ENCODE measurements at places on chromosomes 11 and 22.

- DNase-seq: no peak
These were observed 107.0 kb downstream of the ATG16L2 start for GRCh38 chr11:72921028-72921716.

DNA sequence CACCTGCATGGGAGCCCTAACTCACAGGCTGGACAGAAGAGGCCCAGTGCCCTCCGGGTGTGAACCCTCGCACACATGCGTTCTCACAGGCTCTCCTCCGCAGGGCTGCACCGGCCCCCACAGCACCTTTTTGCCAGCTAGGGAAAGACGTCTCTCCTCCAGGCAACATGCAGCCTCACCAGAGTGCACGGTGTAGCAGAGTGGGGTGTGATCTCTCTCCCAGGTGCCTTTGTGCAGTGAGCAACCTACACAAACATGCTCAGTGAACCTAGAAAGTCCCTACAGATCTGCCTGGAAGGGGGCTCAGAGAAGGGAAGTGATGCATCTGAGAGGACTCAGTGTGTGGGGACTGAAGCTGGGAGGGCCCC is 3.7 kb upstream of the CARNS1 start:
- no peak for DNase-seq

DNA sequence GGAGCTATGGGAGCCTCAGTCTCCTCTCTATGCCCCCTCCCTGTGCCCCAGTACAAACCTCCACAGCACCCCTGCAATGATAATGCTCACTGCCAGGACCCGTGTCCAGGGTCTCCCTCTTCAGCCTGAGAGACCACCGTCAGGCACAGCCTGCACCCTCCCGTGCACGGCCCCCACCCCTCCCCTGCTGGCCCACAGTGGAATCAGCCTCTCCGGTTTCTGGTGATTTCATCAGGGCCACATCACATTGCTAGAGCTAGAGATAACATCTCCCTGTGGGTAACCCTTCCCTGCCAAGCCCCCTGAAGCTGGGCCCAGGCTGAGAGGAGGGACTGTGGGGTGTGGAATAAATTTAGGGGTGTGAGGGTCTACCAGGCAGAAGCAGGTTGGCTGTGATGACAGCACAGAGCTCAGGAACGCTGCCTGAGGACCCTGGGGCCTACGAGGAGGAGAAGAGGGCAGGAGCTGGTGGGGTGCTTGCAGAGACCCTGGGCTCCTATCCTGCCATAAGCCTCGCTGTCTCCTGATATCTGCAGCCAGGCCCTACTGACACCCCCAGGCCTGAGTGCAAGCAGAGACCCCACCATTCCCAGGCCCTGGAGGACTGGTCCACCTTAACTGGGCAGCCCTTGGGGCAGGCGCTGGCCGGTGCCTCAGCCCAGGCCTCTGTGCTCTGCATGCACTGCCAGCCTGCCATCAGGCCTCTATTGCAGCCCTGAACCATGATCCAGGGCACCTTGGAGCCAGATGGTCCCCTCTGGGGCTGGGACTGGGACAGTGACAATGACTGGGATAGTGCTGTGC is at the start of gene KLHDC7B:
Gene KLHDC7B, plus strand, starts transcription at position 378 of the 804 bp plus-strand sequence. Its CDS starts 345 bp downstream, at position 723.
- DNase-seq: no peak

DNA sequence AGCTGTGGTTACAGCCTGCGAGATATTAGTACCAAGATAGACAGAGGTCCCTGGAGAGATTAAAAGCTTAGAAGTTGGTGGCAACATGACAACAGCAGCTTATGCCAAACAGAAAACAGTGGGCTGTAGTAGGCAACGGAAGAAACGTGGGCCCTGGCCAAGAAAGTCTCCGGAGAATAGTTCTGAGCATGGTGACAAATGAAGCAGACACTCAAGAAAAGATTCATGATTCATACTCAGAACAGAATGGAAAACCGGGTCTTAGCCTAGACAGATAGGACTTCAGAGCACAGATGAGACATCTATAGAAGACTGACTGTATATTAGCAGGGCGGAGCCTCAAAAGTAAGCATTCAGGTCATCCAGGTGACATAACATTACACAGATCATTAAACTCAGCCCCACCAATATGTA is 727.4 kb downstream of the ETS1 start:
- DNase-seq: no peak

DNA sequence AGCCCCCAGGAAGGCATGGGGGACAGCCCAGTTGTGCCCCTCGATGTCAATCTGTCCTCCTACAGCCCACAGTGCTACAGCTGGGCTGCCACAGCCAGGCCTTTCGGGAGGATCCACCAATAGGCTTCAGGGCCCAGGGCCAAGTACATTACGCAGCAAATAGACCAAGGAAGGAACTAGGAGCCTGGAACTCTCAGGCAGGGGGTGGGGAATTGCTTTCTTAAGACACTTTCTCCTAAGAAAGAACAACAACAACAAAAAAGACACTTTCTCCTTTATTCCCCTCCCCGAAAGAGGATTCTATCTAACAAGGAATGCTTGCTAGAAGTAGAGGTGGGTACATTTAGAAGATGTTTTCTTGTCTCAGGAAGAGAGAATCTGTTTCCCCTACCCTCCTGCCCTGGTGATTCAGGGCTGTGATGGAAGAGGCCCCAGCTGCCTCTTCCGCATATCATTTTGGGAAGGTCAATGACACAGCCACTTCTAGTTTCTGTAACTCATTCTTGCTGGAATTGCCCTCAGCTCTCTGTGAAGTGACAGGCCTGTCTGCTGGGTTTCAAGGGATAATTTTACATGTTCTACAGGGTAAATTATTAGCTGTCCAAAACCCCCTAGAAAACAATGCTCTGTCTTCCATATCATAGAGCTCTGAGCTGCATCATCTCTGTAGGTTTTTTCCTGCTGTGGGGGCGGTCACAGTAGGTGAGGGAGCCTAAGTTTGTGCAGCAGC is 6.0 kb upstream of the MALAT1 start:
- DNase-seq: peak; percentile 95

DNA sequence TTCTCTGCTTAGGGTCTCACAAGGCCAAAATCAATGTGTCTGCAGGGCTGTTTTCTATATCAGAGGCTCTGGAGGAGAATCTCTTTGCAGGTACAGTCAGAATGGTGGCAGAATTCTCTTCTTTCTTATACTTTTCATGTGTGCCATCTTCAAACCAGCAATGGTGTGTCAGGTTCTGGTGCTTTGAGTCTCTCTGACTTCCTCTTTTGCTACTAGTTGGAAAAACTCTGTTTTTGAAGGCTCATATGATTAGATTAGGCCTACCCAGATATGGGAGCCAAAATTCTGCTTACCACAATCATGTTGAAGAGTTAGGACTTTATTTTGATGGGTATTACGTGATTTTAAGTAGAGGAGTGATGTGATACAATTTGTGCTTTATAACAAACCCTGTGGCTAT is 18.8 kb upstream of the TECTA start:
- no peak for DNase-seq

Measured in suppressor macrophage treated with lipopolysaccharide for 4 hours (primary cell).